ENCODE measurements at places on chromosomes 4 and X.
A peak's percentile ranks its signal among the peaks of the same experiment; 100 is the strongest.

- no peak for DNase-seq
Measured at GRCh38 chr4:98602270-98602669, 56.1 kb downstream of the TSPAN5 start.

DNA sequence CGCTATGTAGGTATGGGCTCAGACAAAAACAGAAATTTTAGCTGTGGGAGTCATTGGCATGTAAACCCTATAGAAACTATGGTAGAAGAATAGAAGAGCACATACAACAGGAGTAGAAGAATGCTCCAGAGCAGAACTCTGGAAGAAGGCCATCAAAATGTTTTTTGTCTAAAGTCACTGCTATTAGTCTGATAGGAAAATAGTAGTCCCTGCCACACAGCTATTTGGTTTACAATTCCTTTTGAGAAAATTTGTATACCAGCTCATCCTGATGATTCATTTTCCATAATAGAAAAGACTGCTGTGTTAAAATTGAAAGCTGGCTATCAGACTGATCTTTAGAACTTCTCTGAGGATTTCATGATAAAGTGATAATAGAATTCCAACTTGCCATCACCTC is 32.8 kb upstream of the ADAD1 start:
- DNase-seq: no peak

DNA sequence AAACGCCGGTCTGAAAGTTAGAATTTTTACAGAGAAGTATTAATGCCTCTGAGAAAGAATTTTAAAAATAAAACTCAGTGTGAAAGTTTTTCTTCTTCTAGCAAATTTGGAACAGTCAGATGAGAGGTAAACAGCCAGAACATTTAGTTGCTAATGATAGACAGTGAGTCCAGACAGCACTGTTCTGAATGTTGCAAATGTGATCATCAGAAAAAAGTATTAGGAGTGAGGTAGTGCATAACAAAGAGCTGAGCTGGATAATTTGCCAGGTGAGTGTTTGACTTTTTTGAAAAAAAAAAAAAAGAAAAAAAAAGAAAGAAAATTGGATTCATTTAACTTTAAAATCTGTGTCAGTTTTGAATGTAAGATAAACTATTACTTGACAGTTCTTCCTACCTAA is 42.0 kb upstream of the GRPR start:
- no peak for DNase-seq

- no peak for DNase-seq
Measured at GRCh38 chr4:174256277-174256713, 27.2 kb downstream of the FBXO8 start.

DNA sequence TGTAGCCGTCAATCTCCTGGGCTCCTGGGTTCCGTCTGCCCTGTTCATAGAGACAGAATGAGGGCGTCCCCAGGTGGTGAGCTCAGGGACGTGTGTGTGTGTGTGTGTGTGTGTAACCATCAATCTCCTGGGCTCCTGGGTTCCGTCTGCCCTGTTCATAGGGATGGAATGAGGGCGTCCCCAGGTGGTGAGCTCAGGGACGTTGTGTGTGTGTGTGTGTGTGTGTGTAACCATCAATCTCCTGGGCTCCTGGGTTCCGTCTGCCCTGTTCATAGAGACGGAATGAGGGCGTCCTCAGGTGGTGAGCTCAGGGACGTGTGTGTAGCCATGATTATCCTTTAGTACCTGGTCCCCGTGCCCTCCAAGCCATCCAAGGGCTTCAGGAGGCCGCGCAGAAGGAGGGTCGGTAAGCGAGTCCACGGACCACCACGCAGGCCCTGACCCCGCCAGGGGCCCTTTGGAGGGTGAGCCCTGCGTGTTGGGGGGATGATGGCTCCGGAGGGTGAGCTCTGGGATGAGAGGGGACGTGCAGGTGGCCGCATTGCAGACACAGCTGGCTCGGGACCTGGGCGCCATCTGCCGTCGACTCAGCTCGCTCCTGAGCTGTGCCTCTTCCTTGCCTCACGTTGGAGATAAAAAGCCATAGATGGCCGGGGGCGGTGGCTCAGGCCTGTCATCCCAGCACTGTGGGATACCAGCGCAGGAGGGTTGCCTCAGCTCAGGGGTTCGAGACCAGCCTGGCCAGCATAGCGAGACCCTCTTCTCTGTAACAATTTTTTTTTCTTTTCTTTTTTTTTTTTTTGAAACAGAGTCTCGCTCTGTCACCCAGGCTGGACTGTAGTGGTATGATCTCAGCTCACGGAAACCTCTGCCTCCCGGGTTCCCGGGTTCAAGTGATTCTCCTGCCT is 5.4 kb upstream of the GTPBP6 start:
- peak; percentile 12 for DNase-seq

- DNase-seq: peak; percentile 54
Measured at GRCh38 chr4:121072224-121073003, at the start of gene NDNF. Gene NDNF, minus strand, starts transcription at chr4:121072535. Its CDS starts 26,698 bp downstream, at chr4:121045837.

- no peak for DNase-seq
Measured at GRCh38 chrX:82648062-82648461, 860.0 kb upstream of the POU3F4 start.

- no peak for DNase-seq
Measured at GRCh38 chr4:150136481-150136880, 58.2 kb downstream of the DCLK2 start.

DNA sequence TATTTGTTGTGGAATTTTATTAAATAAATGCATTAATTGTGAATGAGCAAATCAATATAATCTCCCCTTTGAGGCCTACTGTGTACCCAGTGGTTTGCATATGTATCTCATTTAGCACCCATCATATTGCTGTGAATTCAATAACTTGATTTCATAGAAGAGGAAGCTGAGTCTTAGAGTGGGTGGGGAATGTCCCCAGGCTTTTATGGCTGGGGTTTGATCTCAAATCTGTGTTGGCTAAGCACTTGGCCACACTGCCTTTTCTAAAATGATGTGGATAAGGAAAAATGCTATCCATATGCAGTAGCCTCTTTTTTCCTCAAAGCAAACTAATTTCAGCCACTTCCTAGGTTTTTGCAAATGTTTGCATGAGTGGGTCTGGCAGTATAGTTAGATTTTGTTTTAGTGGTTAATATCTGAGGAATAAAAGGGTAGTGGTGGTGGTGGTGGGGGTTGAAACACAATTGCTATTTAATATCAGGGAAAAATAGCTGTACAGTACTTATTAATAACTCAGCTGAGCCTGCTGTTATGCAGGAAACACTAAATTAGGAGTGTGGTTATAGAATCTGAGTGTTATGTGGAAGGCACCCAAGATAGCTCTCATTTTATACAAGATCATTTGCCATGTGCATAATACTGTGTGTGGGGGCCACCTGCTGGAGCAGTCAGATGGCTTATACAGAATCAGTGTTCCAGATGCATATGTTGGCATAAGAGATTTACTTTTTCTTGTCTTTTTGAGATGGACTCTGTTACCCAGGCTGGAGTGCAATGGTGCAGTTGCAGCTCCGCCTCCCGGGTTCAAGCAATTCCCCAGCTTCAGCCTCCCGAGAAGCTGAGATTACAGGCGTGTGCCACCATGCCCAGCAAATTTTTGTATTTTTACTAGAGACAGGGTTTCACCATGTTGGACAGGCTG is 108.0 kb downstream of the TMEM131L start:
- peak; percentile 71 for DNase-seq

DNA sequence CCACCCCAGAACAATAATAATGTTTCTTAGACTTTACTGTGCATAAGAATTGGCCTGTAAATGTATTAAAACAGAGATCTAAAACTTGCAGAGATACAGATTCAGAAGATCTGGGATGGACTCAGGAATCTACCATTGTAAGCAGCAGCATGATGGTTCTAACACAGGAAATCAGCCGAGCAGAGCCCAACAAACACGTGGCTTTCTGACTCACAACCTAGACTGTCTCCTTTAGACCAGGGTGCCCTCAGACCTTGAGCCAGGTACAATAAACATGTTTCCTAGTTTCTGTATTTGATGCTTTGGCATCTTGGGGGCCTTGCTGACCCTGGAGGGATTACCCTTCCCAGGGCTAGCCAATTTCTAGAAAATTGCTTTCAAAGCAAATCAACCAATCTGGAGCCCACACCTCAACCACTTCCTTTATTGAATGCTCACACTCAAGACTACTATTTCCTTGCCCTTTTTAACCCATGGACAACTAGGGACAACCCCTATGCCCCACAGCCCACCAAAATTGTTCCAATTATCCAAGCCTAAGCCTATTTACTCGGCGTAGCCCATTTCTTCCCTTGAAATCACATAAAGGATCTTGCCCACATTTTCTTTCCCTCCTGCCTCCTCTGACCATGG is 80.5 kb downstream of the TBC1D9 start:
- DNase-seq: no peak

- DNase-seq: no peak
Measured at GRCh38 chr4:177080388-177080787, 229.3 kb upstream of the NEIL3 start.

GRCh38 chr4:17807446-17807845 is 3.1 kb downstream of the DCAF16 start:
- DNase-seq: no peak

DNA sequence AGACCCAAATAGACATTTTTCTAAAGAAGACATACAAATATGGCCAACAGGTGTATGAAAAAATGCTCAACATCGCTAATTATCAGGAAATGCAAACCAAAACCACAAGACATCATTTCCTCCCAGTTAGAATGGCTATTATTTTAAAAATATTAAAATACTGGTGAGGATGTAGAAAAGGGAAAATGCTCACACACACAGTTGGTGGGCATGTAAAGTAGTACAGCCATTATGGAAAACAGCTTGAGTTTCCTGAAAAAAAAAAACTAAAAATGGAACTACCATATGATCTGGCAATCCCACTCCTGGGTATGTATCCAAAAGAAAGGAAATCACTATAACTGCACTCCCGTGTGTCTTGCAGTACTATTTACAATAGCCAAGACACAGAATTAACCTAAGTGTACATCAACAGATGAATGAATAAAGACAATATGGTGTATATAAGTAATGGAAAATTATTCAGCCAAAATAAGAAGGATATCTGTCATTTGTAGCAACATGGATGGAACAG is 128.9 kb upstream of the DKK2 start:
- no peak for DNase-seq

DNA sequence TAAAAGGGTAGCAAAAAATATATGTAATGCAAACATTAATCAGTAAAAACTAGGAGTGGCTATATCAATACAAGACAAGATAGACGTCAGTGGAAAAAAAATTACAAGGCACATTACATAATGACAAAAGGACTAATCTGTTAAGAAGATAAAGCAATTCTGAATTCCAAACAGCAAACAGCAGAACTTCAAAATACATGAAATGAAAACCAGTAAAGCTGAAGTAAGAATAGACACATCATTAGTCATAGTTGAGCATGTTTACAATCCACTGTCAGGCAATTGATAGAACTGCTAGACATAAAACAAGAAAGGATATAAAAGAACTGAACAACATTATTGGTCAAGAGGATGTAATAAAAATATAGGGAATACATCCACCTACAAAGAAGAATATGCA is 12.2 kb downstream of the SULT1B1 start:
- no peak for DNase-seq

- DNase-seq: no peak
Measured at GRCh38 chr4:124433500-124433899, 279.0 kb downstream of the ANKRD50 start.

DNA sequence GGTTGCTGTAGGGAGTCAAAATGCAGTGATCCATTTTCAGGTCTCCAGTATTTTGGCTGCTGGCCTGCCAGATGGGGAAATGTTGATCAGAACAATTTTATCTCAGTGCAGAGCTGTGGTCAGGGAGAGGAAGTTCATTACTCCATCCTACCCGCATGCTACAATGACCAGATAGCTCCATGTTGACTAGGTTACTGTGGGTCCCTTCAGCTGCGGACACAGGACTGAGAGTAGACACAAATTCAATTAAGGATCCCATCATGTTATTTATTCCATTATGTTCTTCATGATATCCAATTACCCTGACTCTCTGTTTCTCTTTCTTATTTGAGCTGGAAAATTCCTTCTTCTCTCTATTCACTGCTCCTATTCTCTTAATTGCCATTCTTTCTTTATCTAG is 16.3 kb downstream of the SYNPO2 start:
- no peak for DNase-seq
